Suprapubic skin (tissue), 4 donors: ENCODE measurements at places on chromosomes 7 and 10.

- no peak for DNase-seq
These were observed 135.5 kb upstream of the FRMD4A start for GRCh38 chr10:14466257-14466656.

- no peak for DNase-seq
These were observed 216.7 kb downstream of the ADAM12 start for GRCh38 chr10:126171555-126171954.

DNA sequence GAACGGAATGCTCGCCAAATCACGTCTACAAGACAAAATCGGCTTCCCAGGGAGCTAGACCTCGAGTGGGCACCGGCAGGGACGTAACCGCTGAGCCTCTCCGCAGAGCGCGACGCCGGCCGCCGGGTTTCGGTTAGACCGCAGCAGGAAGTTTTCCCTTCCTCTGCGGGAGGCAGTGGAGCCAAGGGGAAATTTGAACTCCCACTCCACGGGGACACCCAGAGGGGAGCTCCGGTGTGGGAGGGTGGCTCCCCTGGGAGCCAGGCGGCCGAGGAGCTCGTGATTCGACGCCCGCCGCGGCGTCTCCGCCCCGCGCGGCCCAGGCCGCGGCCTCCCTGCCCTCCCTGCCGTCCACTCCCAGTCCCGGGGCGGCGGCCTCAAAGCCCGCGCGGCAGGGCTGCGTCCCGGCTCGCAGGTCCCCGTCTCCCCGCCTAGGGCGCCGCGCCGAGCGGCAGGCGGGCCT, 426 bp downstream of the SYPL1 start:
- DNase-seq, result no peak

GRCh38 chr7:142697270-142697669, 52.0 kb upstream of the PRSS1 start:
- DNase-seq, result no peak
